Adipose tissue (tissue), 3 donors: ENCODE measurements at places on chromosomes 16 and 17. TPM values are rescaled to one million over a fixed set of nuclear protein-coding genes. Genes with fewer than 3 reads are reported as not detected.

The MYH10 gene
- polyA plus RNA-seq, result 7.0 TPM

The NME3 gene
- 88.3 TPM for polyA plus RNA-seq

The ITGB3 gene
- polyA plus RNA-seq, result 4.4 TPM

The CCL4L2 gene
- 2.1 TPM for polyA plus RNA-seq

The TCAP gene
- polyA plus RNA-seq, result 3.8 TPM

The IRX5 gene
- 0.24 TPM for polyA plus RNA-seq

The SLC16A5 gene
- polyA plus RNA-seq, result 2.0 TPM

The NPIPA5 gene
- 36.9 TPM for polyA plus RNA-seq

The ZNF785 gene
- polyA plus RNA-seq, result 5.7 TPM

The DNAJA3 gene
- 35.5 TPM for polyA plus RNA-seq

The OTOA gene
- polyA plus RNA-seq, result 0.34 TPM

The KCNH6 gene
- 0.06 TPM for polyA plus RNA-seq

The KIFC3 gene
- polyA plus RNA-seq, result 21.9 TPM

The CDK3 gene
- 13.0 TPM for polyA plus RNA-seq

The IL17C gene
- polyA plus RNA-seq, result not detected

The MARVELD3 gene
- polyA plus RNA-seq, result 0.56 TPM

The OTOP2 gene
- not detected for polyA plus RNA-seq

The CBFA2T3 gene
- 19.6 TPM for polyA plus RNA-seq

The NLGN2 gene
- polyA plus RNA-seq, result 2.9 TPM

The GSDMA gene
- 0.22 TPM for polyA plus RNA-seq

The CDK5R1 gene
- 0.52 TPM for polyA plus RNA-seq

The NPIPB6 gene
- 1.6 TPM for polyA plus RNA-seq

The PRSS27 gene
- polyA plus RNA-seq, result 1.3 TPM

The CDH13 gene
- 7.7 TPM for polyA plus RNA-seq

The TBC1D3E gene
- not detected for polyA plus RNA-seq

The PPP4C gene
- 45.7 TPM for polyA plus RNA-seq
